ENCODE measurements at places on chromosomes 1 and 21. TPM values are rescaled to one million over a fixed set of nuclear protein-coding genes. Genes with fewer than 3 reads are reported as not detected.

DNA sequence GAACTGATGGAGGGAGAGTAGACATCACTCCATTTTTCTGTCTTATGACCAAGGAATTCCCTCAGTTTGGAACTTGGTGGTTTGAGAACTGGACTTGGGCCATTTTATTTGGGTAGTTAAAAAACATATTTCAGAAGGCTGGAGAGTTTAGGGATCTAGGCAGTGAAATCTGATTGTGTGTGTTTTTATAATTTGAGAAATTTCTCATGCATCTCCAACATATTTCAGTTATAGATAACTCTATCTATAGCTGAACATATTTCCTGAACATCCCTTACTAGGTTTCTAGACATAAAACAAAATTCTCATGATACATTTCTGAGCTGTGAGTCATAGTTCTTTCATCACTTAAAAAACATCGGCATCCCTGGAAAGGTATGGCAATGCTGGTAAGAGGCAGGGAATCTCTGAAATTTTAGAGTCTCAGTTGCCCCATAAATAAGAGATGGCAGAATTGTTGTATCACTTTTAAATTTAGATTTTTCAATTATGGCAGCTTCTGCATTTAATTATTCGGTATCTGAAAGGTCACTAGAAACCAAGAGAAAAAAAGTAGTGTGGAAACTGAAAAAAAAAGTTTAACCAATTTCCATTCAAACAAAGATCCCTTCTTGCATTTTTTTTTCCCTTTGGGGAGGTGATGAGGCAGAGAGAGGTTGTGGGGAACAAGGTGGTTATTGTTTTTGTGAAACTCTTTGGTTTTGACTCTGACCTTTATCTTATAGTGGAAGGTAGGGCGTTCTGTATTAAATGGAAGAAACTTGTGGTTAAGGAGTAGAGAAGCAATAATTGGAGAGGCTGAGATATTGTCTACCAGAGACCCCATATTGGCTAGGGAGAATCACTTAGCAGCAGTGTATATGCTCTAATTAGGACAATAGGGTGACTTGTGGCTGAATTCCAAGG is 102.9 kb downstream of the FASLG start:
- DNase-seq: no peak
- no peaks in the 10 kb centered on the region for H3K4me1 ChIP-seq
- H3K27me3 ChIP-seq: no peaks in the 10 kb centered on the region
- H3K4me3 ChIP-seq: no peak overlapping the region

DNA sequence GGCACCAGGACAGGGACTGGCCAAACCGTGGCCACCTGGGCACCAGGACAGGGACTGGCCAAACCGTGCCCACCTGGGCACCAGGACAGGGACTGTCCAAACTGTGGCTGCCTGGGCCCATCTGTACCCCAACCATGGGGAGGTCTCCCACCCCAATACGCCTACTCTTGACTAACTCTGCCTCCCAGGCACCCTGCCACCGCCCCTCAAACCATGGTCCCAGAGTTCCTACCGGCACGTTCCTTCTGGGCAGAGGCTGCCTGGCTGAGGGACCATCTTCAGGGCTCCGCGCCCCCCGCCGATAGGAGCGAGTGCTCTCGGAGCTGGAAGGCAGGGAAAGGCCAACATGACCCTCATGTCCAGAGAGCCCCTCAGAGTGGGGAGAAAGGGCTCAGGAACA is 6.3 kb upstream of the TCEA3 start:
- no peak overlapping the region for H3K27ac ChIP-seq
- no peak for DNase-seq
- no peak overlapping the region for H3K4me3 ChIP-seq
- H3K27me3 ChIP-seq: no peaks in the 10 kb centered on the region

- H3K27ac ChIP-seq: no peak overlapping the region
- H3K4me1 ChIP-seq: peaks cover 4% of the 10 kb centered on the region
- H3K36me3 ChIP-seq: no peaks in the 10 kb centered on the region
Observed at GRCh38 chr1:208990456-208990855, 593.1 kb upstream of the CAMK1G start.

GRCh38 chr1:248787430-248787829 is 31.9 kb upstream of the LYPD8 start:
- DNase-seq: no peak
- H3K27ac ChIP-seq: no peak overlapping the region
- H3K4me3 ChIP-seq: no peak overlapping the region
- no peaks in the 10 kb centered on the region for H3K27me3 ChIP-seq
- no peaks in the 10 kb centered on the region for H3K36me3 ChIP-seq

The SPATA45 gene
- total RNA-seq: not detected

GRCh38 chr1:31373056-31373896 is at the start of gene FABP3:
Gene FABP3, minus strand, starts transcription at chr1:31373076. Its CDS starts 62 bp downstream, at chr1:31373014.
- DNase-seq: peak; percentile 96
- no peak within 1 kb of the TSS for H3K4me3 ChIP-seq
- H3K36me3 ChIP-seq: no peaks in the 10 kb centered on the region
- peak within 1 kb of the TSS; percentile 96 for H3K27ac ChIP-seq

DNA sequence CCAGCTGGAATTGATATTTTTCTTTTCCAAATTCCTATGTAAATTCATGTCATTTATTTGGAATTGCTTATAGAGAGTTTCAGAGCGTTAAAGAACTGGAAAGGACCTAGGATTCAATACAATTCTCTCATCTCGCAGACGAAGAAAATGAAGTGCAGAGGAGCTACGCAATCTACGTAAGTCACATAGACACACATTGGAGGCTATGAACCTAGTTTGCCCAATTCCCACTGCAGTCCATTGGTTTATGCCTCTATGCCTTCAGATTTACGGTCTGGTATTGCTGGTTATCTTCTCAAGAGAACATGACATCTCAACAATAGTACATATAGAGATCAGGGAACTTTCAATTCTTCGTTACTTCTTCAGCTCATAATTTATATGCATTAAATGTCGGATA is 971 bp upstream of the RNF2 start:
- no peak for DNase-seq
- H3K36me3 ChIP-seq: no peaks in the 10 kb centered on the region
- H3K27me3 ChIP-seq: no peaks in the 10 kb centered on the region
- H3K4me1 ChIP-seq: peaks cover 7% of the 10 kb centered on the region
- H3K27ac ChIP-seq: peak overlapping the region; percentile 84
- no peak overlapping the region for H3K4me3 ChIP-seq

The ST6GALNAC5 gene
- 0.83 TPM for total RNA-seq

The NBL1 gene
- total RNA-seq: 39.3 TPM

The CNN3 gene
- total RNA-seq: 196 TPM

DNA sequence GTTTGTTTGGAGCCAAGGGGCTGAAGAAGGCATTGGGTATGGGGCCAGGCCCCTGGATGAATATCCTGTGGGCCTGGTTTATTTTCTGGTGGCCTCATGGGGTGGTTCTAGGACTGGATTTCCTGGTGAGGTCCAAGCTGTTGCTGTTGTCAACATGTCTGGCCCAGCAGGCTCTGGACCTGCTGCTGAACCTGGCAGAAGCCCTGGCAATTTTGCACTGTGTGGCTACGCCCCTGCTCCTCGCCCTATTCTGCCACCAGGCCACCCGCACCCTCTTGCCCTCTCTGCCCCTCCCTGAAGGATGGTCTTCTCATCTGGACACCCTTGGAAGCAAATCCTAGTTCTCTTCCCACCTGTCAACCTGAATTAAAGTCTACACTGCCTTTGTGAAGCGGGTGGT is 1.4 kb downstream of the ACKR1 start:
- no peak overlapping the region for H3K4me3 ChIP-seq
- no peaks in the 10 kb centered on the region for H3K36me3 ChIP-seq
- H3K27ac ChIP-seq: no peak overlapping the region
- peaks cover 5% of the 10 kb centered on the region for H3K4me1 ChIP-seq
- no peak for DNase-seq
- no peaks in the 10 kb centered on the region for H3K27me3 ChIP-seq
